ENCODE measurements at places on chromosomes 5 and 9. TPM values are rescaled to one million over a fixed set of nuclear protein-coding genes. Genes with fewer than 3 reads are reported as not detected.

- H3K27ac ChIP-seq = no peak overlapping the region
- no peaks in the 10 kb centered on the region for H3K4me1 ChIP-seq
- DNase-seq = no peak
- H3K36me3 ChIP-seq = no peaks in the 10 kb centered on the region
Observed at GRCh38 chr5:120765189-120765588, 301.1 kb downstream of the PRR16 start.

The C9orf153 gene
- not detected for total RNA-seq

The CORO2A gene
- total RNA-seq = 5.3 TPM

DNA sequence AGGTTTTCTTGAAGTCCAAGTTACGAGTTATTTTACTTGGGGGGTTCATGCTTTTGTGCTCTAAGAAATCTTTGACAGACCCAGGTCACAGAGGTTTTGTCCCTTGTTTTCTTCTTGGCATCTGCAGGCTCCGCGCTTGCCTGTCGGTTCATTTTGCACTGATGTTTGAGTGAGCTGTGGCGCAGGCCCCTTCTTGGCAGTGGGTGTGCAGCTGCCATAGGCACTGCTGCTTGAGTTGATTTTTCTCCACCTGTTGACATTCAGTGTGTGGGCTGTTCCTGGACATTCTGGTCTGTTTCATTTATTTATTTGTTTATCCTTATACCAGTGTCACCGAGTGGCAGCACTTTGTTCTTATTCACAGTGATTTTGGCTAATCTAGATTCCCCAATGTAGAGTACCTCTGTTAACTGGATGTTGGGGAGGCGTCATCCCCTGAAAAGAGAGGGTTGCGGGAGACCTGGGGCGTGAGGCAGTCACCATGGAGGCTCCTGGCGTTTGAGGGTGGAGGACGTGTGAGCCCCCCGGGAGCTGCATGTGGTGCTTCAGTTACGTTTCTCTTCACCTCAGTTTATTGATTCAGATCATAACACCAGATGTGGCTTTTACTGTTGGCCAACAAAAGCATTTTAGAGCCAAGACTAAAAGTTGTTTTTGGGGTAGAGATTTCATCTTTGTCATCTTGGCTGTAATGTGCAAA lies 121.4 kb upstream of the CACNA1B start:
- no peak for DNase-seq
- no peak overlapping the region for H3K27ac ChIP-seq
- peaks cover 5% of the 10 kb centered on the region for H3K36me3 ChIP-seq

The OGN gene
- total RNA-seq = 3.8 TPM

All from kidney (tissue), 22 donors.